ENCODE measurements at places on chromosomes 6 and 20.

DNA sequence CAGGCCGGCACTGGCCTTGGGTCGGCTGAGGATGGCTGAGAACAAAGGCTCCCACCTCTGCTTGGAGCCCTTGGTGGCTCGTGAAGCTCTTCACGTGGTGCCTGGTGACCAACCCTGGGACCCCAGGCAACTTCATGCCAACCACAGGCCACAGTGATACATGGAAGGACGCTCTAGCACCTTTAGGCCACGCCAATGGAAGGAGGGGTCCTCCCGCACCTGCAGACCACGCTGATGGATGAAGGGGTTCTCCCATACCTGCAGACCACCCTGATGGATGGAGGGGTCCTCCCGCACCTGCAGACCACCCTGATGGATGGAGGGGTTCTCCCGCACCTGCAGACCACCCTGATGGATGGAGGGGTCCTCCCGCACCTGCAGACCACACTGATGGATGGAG lies 62.5 kb downstream of the ERMARD start:
- no peak for DNase-seq

DNA sequence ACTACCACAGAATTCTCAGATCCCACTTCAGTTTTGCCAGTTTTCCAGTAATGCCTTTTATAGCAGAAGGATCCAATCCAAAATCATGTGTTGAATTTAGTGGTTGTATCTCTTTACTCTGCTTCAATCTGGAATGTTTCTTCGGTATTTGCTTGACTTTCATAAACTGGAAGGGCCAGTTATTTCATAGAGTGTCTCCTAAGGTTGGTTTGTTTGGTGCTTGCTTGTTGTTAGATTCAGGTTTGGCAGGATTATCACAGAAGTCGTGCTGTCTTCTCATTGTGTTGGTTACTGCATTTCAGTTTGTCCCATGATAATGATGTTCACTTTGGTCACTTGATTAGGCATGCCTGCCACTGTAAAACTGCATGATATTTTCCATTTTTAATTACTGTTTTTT lies 45.7 kb downstream of the TMEM200A start:
- DNase-seq: no peak

DNA sequence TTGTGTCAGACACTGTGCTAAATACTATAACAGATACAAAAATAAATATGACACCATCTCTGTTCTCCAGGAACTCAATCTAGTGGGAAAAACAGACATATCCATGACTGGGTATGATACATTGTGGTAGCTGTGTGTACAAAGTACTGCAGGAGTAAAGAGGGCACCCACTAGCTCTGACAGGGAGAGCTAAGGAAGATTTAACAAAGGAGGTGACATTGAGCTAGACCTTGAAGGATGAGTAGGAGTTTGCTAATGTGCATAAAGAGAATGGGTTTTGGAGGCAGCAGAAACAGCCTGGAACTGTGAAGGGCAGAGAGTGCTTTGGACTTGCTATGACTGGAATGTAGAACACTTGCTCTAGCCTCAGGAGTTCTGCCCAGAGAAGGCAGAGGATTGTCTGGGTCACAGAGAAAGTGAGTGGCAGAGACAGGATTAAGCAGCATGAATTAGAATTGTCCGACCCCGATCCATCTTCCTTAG lies 14.4 kb downstream of the MMP24 start:
- no peak for DNase-seq

DNA sequence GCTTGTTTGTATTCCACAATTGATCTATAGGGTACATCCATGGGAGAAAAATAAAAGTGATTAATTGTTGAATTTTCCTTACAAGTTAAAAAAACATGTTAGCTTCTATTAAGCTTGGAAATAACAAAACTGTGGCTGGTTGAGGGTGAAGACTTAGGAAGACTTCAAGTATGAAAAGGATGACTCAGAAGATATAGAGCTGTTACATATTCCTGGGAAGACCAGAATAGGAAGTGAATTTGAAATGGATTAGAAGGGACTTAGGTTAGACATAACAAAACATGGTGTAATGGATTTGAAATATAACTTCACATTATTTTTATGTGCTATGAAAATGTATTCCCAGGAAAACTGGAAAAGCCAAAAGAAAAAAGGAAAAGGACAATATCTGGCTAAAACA lies 732.2 kb downstream of the HDGFL1 start:
- peak; percentile 55 for DNase-seq

DNA sequence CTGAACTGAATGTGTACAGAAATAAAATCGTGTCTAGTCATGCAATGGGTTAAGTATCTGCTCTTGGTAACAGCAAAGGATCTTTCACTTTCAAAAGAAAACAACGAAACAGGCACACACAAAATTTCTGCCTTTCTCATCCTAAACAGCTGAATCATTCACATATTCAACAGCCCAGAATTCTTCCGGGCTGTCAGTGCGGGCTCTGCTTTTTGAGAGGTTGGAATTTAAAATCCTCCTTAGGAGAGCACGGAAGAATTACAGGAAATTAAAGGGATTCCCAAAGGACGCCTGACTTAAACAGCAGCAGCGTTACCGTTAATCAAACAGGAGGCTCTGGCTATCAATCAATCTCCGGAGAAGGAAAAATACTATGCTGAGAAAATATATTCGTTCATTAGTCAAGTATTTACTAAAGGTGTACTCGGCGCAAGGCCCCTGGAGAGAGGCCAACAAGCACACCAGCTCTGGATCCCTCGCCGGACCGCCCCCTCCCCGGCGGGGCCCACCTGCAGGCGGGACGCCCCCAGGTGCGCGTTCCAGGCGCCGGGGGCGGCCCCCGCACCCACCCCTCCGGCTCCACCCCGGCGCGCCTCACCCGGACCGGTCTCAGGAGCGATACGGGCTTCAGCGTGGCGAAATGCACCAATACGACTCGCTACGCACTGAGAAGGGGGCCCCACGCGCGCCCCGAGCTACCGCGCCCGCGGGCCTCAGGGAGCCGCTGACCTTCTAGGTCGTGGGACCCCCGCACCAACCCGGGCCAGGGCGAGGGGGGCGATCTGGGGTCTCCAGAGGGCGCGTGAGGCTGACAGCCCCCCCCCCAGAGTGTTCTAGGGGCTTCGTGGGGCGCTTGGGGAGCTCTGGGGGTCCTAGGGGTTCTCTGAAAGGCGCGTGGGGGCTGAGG lies 1.0 kb downstream of the NAPB start:
- DNase-seq: peak; percentile 68
